WTC11 (cell line): ENCODE measurements at places on chromosomes 4 and X. TPM values are rescaled to one million over a fixed set of nuclear protein-coding genes. Genes with fewer than 3 reads are reported as not detected.
A peak's percentile ranks its signal among the peaks of the same experiment; 100 is the strongest.

DNA sequence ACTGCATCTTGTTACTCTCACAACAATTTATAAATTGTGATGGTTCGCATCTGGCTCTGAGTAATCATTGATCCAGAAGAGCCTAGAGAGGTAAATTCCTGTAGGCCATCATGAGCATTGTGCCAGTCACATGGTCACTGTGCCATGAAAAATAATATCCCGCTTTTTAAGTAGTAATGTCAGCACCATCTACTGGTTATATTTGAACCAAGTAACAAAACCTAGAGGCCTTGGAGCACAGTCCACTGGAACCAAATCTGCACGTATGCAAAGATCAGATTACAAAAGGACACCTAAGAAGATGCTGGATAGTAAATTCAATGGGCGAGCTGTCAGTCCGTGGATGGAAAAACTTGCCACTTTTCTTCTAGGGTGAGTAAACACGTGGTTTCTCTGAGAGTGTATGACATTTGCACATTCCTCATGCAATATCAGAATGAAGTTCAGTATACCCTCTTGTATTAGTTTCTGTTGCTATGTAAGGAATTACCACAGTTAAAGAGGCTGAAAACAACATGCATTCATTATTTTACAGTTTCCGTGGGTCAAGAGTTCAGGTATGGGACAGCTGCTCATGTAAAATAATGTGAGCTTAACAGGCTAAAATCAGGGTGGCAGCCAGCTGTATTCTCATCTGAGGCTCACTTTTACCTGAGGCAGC, 26.8 kb downstream of the FAM114A1 start:
- no peak for DNase-seq

CT83 gene
- total RNA-seq, result not detected in 3 replicates

GRCh38 chr4:152220201-152220666, 315.7 kb downstream of the FBXW7 start:
- no peak for DNase-seq

GRCh38 chr4:127781300-127782024, 660 bp upstream of the HSPA4L start:
- DNase-seq, result no peak

- DNase-seq, result no peak
These were observed 1833.2 kb upstream of the PCDH7 start for GRCh38 chr4:28886934-28887333.

GLOD5 gene
- total RNA-seq, result 0.27 TPM in 1 of 3 replicates, not detected in the others

DNA sequence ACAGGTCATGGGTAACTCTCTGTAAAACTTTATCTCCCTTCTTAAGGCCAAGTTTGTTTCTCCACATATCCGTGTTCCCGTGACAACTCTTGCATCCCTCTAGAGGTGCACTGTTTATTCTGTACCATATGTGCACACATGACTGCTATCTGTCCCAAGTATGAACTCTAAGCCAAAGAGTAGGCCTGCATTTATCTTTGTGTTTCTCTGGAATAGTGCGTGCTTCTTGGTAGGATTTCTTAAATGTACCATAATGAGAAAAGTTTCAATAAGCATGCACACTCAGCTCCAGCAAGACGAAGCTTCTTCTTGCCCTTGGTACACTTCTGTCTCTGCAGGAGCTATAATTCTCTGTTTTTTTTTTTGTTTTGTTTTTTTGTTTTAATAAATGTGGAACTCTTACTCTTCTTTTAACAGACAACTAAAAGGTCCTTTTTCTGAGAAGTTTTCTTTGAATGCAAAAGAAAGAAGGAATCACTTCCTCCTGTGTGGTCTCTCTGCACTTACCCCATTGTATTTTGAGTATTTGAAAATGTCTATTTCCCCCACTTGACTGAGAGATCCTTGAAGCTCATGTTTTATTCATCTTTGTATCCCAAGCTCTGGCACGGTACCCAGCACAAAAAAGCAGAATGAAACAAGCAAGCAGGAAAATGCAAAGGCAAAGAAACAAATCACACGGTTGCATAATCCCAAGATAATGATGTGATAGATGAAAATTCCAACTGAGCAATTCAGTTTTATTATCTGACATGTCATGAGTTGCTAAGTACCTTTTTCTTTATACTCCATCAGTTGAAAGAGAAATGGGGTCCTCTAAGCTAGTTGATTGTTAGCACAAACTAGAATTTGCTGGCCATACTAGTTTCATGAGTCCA, 521.9 kb upstream of the BOD1L1 start:
- DNase-seq, result no peak

- DNase-seq, result no peak
These were observed 73.7 kb upstream of the SLC25A43 start for GRCh38 chrX:119325456-119325855.

DNA sequence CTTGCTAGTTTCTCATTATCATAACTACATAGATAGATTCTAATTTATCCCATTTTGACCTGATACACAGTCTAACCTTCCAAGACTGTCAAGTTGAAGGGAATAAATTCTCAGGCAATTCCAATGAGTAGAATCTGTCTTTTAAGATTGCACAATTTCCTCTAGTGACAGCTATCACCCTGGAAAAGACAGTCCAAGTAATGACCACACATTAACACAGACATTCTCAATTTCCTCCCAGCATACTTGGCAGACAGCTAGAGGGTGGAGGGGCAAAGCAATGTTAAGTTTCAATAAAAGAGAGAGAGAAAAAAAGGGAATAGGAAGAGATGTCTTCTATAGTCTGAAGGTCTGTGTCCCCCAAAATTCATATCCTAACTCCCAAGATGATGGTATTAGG, 234.7 kb downstream of the LDB2 start:
- DNase-seq, result no peak

DNA sequence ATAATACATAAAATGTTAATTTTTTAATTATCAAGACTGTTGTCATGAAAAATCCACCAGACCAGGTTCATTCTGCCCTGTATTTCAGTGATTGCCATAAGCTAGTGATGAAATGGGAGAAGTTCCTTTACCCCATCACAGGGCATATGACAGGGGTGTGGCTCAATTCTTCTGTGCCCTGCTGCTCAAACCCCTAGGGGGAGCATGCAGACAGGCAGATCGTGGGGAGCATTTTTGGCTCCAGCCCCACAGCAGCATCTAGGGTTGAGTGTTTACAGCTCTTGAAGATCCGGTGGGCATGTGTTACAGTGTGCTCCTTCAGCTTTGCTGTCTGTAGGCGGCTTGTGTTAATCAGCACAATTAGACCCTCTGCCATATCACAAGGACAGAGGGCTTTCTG, 700.7 kb downstream of the PCDH18 start:
- DNase-seq, result peak; percentile 41

DNA sequence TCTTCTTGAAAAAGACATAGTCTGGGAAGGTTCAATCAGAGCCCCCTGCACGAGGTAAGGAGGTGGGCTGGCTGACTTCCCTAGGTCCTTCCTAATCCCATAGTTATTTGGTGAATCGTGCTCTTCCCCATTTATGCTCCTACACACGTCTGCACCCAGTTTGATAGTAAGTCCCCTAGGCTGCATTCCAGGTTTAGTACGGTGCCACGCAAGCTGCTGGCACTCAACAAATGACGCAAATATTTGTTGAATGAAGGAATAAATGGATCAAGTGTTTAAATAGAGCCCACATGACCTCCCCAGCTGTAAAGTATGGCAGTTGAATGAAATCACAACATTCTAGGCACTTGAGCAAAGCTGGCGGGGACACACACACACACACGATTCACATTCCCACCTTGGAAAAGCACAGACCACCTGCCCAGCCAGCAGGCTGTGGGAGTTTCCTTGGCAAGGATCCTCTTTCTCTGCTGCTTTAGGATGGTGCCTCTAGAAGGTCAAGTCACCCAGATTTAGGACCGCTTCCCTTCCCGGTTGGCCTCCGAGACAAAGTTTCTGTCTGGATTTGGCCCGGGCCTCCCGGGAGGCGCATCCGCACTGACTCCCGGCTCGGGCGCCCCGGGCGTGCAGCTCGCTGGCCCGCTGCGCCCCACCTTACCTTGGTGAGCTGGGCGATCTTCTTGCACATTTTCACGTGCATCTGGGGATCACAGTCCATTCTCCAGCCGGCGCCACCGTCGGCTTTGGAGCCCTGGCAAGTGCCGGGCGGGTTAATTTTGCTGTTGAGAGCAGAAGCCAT, 721 bp downstream of the FAM184B start:
- no peak for DNase-seq

DNA sequence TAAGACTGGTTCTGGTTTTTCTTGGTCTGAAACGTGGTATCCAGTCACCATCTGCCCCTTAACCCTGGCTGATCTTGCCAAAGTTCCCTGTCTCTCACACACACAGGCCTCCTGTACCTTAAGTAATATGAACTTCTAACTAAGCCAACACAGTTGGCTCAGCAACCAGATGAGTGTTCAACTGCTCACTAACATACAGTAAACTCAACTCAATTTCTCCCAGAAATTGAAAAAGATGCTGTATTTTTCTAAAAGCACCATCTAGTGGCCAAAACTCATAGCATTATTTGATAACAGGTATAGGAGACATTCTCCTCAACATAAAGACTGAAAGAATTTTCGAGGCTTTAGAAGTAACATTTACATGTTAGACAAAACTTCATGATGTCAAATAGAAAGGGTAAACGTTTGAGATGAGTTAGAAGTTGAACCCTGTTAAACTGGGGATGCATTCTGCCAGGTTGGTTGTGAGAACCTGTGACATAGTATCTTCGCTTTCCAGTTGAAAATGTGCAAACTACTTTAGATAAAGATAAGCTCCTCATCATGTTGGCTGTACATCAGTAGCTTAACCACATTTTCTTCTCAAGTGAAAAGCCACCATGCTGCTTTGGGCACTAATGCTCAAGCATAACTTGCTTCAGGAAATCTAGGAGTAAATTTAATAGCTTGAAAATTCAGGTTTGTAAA, 31.2 kb downstream of the CCNI start:
- DNase-seq, result no peak

ZDHHC15 gene
- total RNA-seq, result 1.5 to 2.0 TPM (median 1.9 TPM) in 3 replicates

DNA sequence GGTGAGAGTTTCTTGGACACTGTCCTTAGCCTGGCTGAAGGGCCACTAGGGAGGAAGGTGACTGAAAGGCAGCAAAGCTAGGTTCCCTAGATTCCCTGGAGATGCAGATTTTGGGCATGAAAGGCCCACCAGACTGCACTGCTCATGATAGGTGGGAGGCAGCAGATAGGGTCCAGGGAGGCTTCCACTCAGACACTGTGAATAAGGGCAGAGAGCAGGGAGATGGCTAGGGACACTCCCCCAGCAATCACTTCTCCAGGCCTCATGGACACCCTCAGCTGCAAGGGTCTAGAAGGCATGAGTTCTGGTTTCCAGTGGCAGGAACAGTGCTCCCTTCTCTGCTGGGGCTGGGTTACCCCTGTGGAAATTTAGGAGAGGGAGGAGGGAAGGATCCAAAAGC, 20.1 kb downstream of the ARMCX2 start:
- no peak for DNase-seq

- no peak for DNase-seq
These were observed 21.9 kb downstream of the IL15 start for GRCh38 chr4:141658309-141658708.

- DNase-seq, result no peak
These were observed 302.9 kb downstream of the ARHGAP10 start for GRCh38 chr4:148034813-148035212.

GRCh38 chr4:141035920-141036319, 97.3 kb downstream of the RNF150 start:
- no peak for DNase-seq

GRCh38 chr4:38740303-38740702, 42.5 kb downstream of the TLR10 start:
- no peak for DNase-seq

TCEAL6 gene
- total RNA-seq, result 0.62 to 1.1 TPM (median 0.81 TPM) in 3 replicates

GRCh38 chrX:115892056-115892708, 278.4 kb upstream of the AGTR2 start:
- no peak for DNase-seq

CLDN34 gene
- total RNA-seq, result 0.52 to 0.62 TPM (median 0.53 TPM) in 3 replicates

AKAP14 gene
- 0.85 to 1.6 TPM in 2 of 3 replicates, not detected in the other for total RNA-seq

- no peak for DNase-seq
These were observed 340.1 kb downstream of the GPAT3 start for GRCh38 chr4:83876047-83876446.
